Iris pigment epithelial cell (primary cell): ENCODE measurements at places on chromosomes 7 and 10.

DNA sequence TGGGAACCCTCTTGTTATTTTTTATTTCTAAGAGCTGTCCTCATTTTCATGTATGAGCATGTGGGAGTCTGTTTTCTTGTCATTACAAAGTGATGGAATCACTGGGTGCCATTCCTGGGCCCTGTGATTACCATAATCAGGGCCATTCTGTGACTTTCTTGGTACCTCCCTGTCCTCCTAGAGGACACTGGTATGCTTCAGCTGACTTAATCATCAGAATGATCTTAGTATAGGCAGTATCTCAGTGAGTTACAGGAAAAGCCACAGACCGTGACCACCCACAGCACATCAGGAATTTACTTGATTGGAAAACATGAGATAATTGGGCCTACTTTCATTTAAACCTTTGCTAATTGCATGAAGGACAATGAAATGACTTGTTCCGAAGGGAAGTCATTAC lies 7.2 kb downstream of the NOM1 start:
- no peak for DNase-seq

DNA sequence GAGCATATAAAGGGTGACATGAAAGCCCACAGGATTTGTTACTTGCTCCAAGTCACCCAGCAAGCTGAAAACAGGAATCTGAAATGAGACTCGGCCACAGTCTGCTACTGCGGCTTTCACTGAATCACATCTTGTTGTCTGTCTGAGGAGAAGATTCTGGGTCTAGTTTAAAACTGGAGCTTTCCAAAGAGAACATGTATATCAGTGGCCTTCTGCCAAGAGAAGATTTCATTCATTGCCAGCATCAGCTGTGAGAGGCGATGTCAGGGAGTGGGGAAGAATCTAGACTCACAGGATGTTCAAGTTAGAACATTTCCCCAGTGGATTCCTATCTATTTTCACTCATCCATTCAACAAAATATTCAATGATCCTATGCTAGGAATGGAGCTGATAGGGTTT lies 122.8 kb downstream of the GALNT17 start:
- DNase-seq, result no peak

DNA sequence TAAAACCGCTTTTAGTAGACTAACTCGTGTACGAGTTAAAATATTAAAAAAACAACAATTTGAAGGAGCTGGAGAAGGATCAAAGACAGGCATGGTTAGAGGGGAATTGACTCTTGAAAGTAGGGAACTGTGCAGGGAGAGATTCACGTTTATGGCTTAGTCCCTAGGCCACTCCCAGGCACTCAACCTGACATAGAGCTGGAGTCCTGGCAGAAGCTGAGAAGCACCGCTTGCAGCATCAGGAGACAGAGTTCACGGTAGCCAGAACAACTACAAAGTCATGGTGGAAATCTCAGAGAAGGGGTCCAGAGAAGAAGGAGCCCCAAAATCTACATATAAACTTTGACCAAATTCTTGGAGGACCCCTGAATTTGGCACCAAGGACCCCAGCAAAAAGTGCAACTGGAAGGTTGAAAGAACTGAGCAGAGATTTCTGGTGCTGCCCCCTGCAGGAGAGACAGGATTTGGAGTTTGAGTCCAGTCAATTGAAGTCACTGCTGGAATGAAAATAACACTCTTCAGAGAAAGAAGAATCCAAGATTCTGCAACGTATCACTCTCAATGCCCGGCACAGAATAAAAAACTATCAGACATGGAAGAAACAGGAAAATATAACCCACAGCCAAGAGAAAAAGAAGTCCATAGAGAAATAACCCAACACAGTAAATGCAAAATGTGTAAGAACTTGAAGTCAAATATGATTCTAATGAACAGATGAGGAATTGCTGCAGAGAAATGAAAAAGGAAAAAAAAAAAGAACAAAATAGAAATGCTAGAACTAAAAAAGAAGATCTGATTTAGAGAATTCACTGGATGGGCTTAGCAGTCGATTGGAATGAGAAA lies 493.3 kb upstream of the PODXL start:
- peak; percentile 25 for DNase-seq

DNA sequence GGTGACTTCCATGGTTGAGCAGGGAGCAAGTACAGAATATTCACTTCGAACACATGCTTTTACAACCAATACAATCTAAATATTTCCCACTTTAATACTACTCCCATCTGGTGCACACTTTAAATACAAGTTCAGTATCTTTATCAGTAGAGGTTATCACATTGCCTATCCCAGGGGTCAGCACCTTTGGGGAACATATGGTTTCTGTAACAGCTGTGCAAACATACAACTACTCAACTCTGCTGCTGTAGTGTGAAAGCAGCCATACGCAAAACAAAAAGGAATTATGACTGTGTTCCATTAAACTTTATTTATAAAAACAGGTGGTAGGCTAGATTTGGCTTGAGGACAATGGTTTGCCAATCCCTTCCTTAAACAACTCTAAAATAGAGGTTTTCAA lies 157.5 kb downstream of the XPNPEP1 start:
- no peak for DNase-seq

GRCh38 chr10:48231699-48232315 lies 42.7 kb downstream of the FRMPD2 start:
- no peak for DNase-seq

GRCh38 chr10:128066870-128067382 lies 59.3 kb downstream of the MKI67 start:
- DNase-seq, result no peak

GRCh38 chr7:39091774-39092173 lies 114.1 kb downstream of the POU6F2 start:
- no peak for DNase-seq

GRCh38 chr10:14036233-14036632 lies 294.5 kb downstream of the FRMD4A start:
- no peak for DNase-seq

GRCh38 chr7:84149573-84149972 lies 45.0 kb downstream of the SEMA3A start:
- peak; percentile 24 for DNase-seq

- peak; percentile 79 for DNase-seq
Measured at GRCh38 chr7:30888747-30889146, 22.9 kb upstream of the AQP1 start.

DNA sequence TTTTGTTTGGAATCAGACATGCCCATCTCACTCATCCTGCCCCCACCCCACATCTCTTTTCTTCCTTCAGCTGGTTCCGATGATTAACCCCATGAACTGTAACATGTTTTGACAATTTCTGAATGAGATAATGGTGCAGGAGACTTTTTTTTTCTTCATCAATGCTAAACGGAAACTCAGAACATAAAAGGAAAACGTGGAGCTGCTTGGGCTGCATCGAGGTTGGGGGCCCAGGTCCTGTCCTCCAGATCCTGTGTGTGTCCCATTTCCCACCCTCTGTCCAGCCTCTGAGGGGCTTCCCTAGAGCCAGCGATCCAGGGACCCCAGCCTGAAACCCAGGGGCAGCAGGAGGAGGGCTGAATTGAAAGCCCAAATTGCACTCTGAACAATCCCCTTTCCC lies 263.8 kb upstream of the GRB10 start:
- no peak for DNase-seq

GRCh38 chr7:2792856-2793487 lies 51.1 kb downstream of the GNA12 start:
- no peak for DNase-seq

DNA sequence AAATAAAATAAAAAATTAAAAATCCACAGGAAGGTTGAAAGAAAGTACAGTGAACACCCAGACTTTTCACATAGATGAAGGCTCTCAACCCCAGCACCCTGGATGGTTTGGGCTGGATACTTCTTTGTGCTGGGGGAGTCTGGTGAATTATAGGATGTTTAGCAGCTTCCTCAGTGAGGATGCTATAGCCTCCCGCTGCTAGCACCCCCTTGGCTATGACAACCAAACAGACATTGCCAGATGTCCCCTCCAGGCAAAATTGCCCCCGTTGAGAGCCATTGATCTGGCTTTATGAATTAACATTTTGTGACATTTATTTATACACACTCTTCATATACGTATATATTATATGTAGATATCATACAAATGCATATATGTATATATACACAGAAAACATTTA lies 21.6 kb downstream of the SMKR1 start:
- DNase-seq, result no peak

GRCh38 chr7:55110993-55111361 lies 92.2 kb downstream of the EGFR start:
- peak; percentile 78 for DNase-seq

GRCh38 chr10:126463286-126463685 lies 75.0 kb upstream of the ADAM12 start:
- DNase-seq, result no peak

DNA sequence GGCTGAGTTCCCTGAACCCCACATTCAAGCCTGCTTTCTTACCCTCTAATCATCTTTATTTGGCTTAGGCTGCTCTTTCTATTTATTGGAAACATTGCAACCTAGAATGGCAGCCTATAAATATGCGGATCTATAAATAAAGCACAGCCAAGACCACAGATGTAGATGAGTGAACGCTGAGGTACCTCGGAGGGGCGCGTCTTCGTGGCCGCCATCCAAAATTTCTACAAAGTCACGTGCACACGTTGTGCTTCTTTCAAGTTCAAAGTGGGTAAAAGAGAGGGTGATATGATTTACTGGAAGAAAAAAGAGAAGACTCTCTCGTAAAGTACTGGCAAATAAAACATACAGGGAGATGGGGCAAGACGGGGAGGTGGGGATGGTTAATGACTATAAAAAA lies 132.6 kb upstream of the RSU1 start:
- DNase-seq, result no peak

GRCh38 chr7:82291931-82292330 lies 151.6 kb downstream of the CACNA2D1 start:
- DNase-seq, result no peak

DNA sequence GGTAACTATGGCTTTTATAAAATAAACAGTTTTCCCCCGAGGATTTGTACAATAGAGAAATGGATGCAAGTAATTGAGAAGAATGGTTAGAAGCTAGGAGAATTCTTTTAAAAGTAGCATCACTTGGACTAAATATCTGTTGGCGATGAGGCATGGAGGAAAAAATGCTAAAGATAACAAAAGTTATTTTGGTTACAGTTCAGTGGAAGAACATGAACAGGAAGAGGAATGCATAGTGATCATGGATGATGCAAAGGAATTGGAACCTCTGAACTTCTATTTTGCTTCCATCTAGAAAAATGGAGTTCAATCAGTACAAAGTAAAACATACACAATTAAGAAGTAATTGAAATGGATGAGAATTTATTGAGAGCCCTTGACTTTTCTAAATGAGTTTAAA lies 32.9 kb downstream of the ENTPD1 start:
- DNase-seq, result peak; percentile 77

GRCh38 chr10:129949891-129950291 lies 14.2 kb downstream of the EBF3 start:
- no peak for DNase-seq

DNA sequence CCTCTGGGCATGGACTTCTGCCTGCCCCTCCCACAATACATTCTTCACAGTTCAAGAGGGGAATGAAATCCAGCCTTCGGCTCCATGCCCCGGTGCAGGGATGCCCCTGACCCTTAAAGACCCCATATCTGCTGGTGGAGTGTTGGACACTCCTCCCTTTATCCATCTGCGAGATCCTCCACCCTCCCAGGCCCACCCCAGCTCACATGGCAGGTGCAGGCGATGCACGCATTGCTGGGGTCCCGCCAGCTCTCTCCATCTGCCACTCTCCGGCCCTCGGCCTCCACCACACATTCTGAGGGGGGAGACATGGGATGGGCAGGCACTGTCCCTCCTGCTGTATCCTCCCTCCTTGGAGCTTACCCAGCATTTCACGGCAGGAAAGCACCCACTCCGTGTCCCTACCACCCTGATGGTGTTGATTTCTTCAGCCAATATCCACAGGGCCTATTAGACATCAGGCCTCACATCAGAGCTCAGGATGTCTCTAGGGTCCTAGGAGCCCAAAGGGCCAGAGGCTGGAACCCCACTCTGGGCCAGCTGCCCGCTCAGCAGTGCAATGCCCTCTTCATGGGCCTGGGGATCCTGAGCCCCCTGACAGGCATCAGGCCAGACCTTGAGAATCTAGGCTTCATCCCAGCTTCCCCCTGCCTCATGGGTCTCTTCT lies 18.3 kb downstream of the ATP6V1F start:
- no peak for DNase-seq

GRCh38 chr7:95335093-95335492 lies 10.8 kb upstream of the PON1 start:
- DNase-seq, result peak; percentile 89

DNA sequence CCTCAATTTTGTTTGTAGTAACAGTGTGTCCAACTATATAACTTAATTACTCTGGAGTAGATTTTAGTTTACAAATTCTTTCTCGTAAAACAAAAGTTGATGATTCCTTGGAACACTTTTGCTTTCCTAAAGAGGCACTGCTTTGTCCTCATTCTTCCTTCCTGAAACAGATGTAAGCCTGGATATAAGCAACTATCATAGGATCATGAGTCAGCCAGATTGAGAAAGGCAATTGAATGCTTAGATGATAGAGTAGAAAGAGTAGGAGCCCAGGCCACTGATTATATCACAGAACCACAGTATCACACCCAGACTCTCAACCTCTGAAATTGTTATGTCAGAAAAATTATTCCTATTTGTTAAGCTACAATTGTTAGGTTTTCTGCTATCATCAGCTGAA lies 69.9 kb downstream of the TMEM106B start:
- peak; percentile 64 for DNase-seq

- DNase-seq, result no peak
Measured at GRCh38 chr10:114412907-114413797, 8.8 kb upstream of the AFAP1L2 start.

DNA sequence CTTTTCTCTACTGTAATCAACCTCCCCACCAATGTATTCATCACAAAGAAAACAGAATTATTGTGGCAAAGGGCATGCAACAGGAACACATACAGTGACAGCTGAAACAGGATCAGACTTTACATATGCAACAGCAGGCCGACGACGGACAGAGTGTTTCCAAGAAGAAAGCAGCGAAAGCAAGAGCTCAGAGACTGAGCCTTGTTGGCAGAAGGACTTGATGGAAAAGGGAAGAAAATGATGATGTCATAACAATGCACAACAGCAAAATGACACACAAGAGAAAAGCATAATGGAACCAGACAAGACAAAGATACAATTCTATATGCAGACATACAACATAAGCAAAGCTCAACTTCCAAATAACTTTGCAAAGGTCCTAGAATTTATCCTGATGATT lies 106.5 kb downstream of the ARHGAP12 start:
- DNase-seq, result no peak

DNA sequence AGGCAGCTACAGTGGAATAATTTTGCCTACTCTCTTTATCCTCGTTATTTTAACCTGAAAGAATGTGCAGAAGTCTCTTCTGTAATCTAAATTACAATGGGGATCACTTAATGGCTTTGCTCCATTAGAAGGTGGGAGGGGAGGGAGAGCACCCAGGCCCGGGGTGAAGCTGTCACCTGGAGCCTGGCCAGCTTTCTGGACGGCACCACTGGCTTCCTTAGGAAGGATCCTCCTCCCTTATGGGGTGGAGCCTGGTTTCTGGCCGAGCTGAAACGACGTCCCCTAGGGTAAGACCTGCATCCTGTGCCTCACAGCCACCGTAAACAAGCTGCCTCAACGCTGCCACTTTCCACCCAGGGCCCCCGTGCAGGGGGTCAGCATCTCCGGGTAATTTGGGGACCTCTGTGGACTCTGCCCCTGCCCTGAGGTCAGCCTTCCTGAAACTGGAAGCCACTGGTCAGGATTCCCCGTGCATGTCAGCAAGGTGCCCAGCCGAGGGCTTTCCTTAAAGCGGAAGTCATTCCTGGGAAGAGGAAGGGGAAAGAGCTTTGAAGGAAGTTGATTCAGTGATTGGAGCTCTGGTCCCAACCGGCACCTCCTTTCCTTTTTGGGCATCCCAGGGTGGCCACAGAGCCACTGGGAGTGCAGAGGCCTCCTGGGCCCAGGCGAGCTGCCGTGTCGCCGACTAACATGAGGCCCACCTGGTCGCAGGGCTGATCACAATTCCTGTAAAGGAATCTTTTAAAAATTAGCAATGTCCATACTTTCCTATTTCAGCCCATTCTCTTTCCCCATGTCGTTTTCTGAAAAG lies 569.1 kb downstream of the DNAJB6 start:
- no peak for DNase-seq
